Stimulated activated naive B cell treated with anti-CD40 and anti-IgM and Interleukin-4, amounts not matched to agents 10 μg/mL and 1 μg/mL and 100 μg/mL, for 72 hours (primary cell): ENCODE measurements at places on chromosomes 7 and 10.

GRCh38 chr7:101162551-101163278 lies 2.7 kb downstream of the VGF start:
- no peak for DNase-seq

DNA sequence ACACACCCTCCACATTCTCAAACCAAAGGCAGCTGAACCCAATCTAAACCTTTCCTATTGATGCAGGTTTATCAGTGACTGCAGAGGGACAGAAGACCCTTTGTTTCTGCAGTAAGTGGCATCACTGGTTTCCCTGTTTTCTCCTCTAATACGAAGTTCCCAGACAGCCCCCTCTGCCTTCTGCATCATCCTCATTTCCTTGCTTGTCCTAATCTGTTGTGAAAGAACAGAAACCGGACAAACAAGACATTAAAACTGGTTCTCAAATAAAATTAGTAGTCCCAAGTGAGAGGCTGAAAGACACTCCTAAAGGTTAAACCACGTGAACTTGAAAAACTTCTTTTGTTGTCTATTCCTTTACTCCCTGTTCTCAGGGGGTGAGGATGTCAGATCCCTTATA lies 10.1 kb upstream of the ADRB1 start:
- DNase-seq, result no peak

DNA sequence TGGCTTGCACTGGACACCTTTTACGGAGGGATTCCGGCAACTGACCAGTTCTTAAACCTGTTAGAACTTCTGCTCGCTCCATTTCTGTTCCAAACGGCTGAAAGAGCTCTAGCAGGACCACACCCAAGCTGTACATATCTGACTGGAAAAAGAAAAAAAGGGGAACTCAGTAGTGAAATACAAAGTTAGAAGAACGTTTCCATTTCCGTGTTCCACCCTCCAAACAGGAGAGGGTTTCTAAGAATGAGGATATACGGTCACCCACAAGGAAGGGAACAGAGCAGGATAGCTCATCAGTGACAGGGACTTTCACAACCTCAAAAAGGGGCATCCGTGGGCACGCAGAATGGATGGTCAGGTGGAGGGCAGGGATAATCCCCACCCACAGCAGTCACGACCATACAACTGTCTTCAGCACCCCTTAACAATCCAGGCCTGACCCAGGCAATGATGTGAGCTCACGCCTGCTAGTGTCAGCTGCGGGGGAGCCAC lies 4.3 kb upstream of the ANKRD61 start:
- peak; percentile 67 for DNase-seq

DNA sequence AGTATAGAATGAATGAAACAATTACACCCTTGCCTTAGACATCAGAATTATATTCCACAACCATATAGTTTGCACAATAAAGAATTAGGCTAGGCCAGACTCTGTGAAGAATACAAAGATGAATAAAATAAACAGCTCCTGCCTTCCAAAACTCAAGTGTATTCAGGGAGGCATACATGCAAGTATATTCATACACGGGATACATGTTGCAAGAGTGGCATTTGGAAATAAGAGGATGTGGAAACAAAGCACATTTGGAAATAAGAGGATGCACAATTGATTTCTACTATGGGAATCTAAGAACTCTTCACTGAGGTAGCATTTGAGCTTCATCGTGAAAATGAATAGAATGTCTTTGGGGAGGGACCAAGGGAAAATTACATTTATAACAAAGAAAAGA lies 27.0 kb upstream of the TMEM26 start:
- no peak for DNase-seq

DNA sequence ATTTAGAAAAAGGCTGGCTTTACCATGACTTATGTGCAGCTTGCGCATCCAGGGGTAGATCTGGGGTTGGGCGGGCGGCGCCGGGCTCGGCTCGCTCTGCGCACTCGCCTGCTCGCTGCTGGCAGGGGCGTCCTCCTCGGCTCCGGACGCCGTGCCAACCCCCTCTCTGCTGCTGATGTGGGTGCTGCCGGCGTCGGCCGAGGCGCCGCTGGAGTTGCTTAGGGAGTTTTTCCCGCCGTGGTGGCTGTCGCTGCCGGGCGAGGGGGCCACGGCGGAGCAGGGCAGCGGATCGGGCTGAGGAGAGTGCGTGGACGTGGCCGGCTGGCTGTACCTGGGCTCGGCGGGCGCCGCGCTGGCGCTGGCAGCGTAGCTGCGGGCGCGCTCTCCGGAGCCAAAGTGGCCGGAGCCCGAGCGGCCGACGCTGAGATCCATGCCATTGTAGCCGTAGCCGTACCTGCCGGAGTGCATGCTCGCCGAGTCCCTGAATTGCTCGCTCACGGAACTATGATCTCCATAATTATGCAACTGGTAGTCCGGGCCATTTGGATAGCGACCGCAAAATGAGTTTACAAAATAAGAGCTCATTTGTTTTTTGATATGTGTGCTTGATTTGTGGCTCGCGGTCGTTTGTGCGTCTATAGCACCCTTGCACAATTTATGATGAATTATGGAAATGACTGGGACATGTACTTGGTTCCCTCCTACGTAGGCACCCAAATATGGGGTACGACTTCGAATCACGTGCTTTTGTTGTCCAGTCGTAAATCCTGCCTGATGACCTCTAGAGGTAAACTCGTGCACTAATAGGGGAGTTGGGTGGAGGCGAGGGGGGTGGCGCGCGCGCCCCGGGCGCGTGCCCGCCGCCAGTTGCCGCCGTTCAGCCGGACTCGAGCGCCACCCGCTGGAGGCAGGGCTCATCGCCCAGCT lies at the start of gene HOXA5:
Gene HOXA5, minus strand, starts transcription at position 659 of the 927 bp plus-strand sequence. Its CDS starts 74 bp downstream, at position 585.
- DNase-seq, result peak; percentile 41

- no peak for DNase-seq
Measured at GRCh38 chr7:48708635-48709034, 215.7 kb upstream of the CDC14C start.

DNA sequence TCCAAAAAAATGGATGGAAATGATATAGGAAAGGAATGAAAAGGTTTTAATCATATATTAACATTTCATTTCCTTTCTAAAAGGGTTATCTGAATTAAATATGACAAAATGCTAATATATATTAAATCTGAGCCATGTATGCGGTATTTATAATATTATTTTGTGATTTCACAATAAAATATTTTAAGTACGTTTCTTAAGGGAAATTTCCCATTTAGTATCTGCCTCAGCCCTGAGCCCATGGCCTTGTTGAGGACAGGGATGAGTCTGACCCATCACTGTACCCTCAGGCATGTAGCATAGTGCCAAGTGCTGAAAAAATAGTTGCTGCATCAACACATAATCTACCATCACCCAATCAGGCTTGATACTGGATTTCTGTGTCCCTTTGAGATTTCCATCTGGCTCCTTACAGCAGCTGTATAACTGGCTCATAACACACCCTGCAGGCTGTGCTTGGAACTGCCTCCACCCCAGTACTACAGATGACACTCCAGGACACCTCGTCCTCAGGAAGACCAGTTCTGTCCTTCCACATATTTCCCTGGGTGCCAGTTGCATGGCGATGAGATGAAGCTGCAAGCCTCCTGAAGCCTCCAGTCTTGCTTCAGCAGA lies 59.4 kb upstream of the ASAH2 start:
- DNase-seq, result peak; percentile 14

- no peak for DNase-seq
Measured at GRCh38 chr7:5216931-5217330, 26.9 kb downstream of the WIPI2 start.

DNA sequence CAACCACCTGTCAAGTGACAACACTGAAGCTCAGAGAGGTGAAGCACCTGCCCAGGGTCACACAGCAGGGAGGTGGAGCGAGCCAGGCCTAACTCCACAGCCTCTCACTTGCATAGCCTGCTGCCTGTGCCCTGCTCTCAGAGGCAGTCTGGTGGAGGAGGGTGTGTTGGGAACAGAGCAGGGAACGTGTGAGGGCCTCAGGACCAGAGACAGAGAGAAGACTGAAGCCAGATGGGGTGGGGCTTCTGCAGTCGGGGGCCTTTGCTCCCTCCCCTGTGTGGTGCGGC lies 114.0 kb downstream of the PTPN20 start:
- DNase-seq, result no peak

DNA sequence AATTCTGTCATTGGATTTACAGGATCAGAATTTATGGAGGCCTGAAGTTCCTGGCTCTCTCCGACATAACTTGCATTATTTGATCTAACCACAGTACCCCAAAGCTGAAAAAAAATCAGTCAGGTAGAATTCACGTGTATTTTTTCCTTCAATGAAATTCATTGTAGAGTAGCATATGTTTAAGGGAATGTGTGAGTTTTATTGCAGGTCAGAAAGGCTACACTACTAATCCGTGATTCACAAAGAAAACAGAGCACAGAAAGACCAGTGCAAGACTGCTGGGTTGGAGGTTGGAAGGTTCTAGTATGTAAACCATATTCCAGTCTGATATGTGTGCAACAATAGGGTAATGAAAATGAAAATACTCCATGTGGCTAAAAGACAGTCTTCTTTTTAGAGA lies 247.0 kb upstream of the FERD3L start:
- DNase-seq, result no peak

DNA sequence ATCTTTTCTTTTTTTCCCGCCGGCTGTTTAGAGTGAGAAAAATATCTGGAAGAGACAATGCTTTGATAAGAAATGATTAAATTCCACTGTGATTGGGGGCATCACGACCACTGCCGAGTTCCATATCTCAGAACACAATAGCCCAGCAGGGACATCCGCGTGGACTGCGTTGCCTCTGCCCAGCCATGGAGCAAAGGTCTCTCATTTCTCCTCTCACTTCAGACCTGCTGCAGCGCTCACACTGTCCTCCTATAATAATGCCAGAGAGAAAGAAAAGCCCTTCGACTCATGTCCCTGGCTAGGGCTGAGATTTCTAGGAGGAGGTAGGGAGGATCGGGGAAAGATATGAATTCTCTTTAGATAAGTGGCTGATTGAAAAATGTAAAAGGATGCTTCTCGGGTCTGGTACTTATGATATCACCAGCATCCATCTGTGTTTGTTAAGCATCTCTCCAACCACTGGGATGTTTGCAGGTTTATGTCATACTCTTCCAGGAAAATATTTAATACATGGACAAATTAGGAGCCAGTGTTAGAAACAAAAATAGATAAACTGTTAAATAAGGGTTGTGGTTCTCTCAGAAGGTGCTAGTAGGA lies 472.9 kb upstream of the AKR1E2 start:
- no peak for DNase-seq

DNA sequence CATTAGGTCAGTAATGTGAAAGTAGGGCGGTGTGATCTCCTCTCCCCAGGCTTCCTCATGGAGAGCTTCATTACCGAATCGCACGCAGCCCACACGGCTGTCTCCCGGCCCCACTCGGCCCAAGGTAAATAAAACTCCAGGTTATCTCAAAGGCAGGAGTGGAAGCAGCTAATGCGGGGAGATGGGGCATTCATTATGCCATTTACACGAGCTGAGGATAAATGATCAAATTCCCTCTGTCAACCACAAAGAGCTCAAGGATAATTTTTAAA lies 93.5 kb downstream of the ADARB2 start:
- no peak for DNase-seq

- DNase-seq, result no peak
Measured at GRCh38 chr10:122995936-122996335, 12.7 kb downstream of the IKZF5 start.

DNA sequence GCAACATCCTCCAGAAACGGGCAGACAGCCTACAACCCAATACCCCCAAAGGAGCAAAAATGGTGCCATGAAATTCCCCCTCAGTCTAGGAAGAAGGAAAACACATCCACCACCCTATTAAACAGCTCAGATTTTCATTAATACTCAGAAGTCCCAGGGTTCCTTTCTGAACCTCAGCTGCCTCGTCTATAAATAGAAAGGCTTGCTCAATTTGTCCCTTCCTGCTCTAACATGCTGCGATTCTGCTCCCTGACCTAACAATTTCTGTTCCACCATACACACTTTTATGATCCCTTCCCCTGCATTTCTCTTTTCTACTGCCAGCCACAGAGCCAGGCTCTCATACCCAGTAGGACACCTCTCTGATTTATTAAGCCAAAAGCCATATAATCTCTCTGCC lies 68.1 kb downstream of the MTERF1 start:
- no peak for DNase-seq

DNA sequence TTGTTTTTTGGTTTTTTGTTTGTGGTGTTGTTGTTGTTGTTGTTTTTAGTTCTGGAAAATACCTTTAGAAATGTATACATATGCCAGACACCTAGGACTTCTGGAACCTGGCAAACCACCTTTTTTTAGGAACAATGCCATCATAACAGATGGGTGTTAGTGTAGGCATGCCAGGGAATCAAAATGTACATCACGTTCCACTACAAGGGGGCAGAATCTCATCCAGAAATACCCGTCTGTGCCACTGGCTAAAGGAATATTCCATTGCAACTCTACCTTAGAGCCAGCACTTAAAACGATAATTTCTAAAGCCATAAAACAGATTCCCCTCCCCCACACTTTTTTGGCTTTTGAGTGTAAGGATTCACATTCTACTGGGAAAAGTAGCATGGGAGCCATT lies 239.8 kb downstream of the ETV1 start:
- DNase-seq, result no peak

GRCh38 chr7:121397361-121397760 lies 1.3 kb upstream of the FAM3C start:
- DNase-seq, result no peak

GRCh38 chr10:5945561-5946418 lies 31.6 kb downstream of the IL15RA start:
- no peak for DNase-seq

- no peak for DNase-seq
Measured at GRCh38 chr10:79409726-79410085, 35.7 kb downstream of the ZCCHC24 start.

DNA sequence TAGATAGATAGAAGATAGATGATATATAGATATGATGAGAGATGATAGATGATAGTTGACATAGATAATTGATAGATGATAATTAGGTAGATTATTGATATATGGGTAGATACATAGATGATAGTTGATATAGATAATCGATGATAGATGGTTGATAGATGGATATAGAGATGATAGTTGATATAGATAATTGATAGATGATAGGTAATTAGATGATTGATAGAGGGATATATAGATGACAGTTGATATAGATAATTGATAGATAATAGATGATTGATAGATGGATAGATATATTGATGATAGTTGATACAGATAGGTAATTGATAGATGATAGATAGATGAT lies 72.3 kb downstream of the PRR15 start:
- no peak for DNase-seq

DNA sequence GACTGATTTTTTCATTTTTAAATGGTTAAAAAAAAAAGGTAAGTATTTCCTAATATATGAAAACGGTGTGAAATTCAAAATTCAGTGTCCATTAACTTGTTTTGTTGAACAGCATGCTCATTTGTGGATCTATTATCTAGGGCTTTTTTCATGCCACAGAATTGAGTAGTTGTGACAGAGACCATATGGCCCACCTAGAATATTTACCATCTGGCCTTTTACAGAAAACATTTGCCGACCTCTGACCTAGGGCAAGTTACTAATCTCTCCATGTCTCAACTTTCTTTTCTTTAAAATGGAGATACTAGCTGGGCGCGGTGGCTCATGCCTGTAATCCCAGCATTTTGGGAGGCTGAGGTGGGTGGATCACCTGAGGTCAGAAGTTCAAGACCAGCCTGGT lies 41.3 kb downstream of the GRK5 start:
- no peak for DNase-seq

GRCh38 chr7:74351836-74352235 lies 62.6 kb downstream of the CLIP2 start:
- no peak for DNase-seq
